NCI-H1092 treated with DMSO at 0.1 percent for 48 hours (cell line): ENCODE measurements at places on chromosomes 6 and 20.
A peak's percentile ranks its signal among the peaks of the same experiment; 100 is the strongest.

DNA sequence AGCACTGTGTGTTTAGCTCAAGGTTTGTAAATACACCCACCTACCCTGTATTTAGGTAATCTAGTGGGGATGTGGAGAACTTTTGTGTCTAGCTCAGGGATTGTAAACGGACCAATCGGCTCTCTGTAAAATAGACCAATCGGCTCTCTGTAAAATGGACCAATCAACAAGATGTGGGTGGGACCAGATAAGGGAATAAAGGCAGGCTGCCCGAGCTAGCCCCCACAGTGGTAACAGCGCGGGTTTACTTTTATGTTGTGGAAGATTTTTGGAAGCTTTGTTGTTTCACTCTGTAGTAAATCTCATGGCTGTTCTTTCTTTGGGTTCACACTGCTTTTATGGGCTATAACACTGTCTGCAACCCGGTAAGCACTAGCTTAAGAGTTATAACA lies 32.1 kb upstream of the RANBP9 start:
- DNase-seq = no peak

DNA sequence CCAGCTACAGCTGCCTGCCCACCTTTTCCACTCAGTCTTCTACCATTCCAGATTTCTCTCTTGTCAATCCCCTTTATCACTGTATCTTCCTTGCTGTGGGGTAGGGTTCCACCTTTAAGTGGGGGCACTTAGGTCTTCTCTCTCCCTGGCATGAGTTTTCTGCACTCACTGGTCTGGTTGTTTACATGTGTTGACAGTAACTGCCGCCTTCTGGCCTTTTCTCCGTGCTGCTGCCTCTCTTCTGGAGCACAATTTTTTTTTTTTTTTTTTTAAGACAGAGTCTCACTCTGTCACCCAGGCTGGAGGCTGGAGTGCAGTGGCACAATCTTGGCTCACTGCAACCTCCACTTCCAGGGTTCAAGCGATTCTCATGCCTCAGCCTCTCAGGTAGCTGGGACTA lies 12.0 kb downstream of the RNF114 start:
- DNase-seq = no peak

- no peak for DNase-seq
Observed at GRCh38 chr20:38158701-38159351, 6.2 kb downstream of the TGM2 start.

- DNase-seq = no peak
Observed at GRCh38 chr6:136969930-136970329, 47.8 kb downstream of the SLC35D3 start.

DNA sequence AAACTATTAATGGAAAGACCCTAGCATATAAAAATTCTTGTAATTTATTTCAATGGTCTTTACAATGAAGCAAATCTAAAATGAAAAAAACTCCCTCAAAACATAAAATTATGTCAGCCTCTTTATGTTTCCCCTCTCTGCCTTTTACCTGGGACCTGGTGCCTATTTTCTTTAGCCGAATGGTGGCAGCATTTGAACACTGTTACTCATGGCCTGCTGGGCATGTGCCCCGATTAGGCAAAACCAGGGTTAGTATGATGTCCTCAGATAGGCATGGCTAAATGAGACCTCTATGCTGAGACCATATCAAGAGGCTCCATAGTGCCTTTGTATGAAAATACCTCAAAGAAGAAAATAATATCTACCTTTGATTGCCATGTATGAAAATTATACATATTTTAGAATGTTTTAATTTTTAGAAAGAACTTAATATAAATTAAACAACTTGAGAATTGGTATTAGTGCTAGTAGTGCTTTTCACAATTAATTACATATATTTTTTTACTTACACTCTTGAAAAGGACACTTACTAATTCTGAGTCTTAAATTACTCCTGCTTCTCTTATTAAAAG lies 22.5 kb upstream of the C6orf58 start:
- peak; percentile 17 for DNase-seq

- DNase-seq = no peak
Observed at GRCh38 chr20:46227272-46227767, 81.0 kb downstream of the CDH22 start.

- DNase-seq = peak; percentile 46
Observed at GRCh38 chr6:98769546-98769945, 64.8 kb upstream of the POU3F2 start.

DNA sequence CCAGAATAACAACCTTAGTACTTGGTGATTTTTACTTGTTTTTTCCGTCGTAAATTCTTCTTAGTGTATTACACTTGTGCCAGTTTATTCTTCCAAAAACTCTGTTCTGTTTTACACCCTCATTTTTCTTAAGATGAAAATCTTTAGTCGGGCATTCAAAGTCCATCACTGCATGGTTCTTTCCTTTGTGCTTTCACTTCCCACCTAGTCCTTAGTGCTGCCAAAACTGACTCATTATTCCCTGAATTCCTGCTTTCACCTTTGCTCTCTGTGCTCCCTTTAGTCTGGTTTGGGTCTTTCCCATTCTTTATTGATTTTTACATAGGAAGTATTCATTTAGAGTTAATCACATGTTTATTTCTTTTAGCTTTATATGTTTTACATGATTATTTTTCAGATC lies 3.3 kb downstream of the TRMT11 start:
- no peak for DNase-seq

GRCh38 chr6:149194820-149195558 lies 122.5 kb upstream of the TAB2 start:
- DNase-seq = no peak

DNA sequence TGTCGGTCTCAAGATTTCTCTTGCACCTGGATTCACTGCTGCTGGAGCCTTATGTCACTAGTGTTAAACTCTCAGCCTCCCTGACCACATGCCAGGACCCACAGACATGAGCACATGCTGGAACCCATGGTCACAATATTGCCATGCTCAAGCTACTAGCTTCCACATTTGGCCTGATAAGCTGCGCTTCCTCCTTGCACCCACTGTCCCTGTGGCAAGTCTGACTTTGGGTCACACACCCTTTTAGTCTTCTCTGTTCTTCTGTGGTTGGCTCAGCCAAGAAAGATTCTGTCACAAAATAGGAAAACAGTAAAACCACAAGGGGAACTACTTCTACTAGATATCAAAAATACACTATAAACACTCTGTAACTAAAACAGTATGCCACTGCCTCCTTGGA lies 68.9 kb upstream of the HDAC2 start:
- no peak for DNase-seq

GRCh38 chr6:82118150-82118562 lies 129.4 kb downstream of the IBTK start:
- DNase-seq = no peak

GRCh38 chr20:57065646-57066045 lies 200.8 kb downstream of the BMP7 start:
- DNase-seq = no peak

- no peak for DNase-seq
Observed at GRCh38 chr6:16635291-16635809, 125.9 kb downstream of the ATXN1 start.

DNA sequence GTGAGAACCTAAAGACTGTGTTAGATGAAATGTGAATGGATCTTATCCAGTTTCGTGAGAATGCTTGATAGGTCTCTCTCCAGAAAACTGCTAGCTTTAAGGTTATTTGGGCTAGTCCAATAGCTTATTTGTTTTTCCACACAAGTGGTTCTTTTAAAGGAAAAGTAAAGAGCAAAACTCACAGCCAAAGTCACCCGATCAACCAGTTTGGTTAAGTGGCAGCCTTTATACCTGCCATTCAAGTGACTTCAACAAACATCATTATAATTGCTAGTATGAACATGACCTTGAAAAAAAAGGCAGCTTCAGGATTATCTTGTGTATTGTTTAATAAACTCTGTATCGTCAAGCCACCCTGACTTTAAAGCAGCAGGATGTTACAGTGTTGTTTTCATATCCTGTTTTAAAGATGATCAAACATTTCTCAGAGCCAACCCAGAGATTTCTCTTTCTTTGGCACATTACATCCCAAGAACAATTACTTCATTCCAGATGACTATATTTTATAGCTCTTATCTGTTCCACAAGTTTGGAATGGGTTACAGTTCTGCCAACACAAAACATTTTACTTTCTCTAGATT lies 253.4 kb downstream of the EPHA7 start:
- no peak for DNase-seq

GRCh38 chr6:22102671-22103070 lies 194.2 kb downstream of the PRL start:
- no peak for DNase-seq

DNA sequence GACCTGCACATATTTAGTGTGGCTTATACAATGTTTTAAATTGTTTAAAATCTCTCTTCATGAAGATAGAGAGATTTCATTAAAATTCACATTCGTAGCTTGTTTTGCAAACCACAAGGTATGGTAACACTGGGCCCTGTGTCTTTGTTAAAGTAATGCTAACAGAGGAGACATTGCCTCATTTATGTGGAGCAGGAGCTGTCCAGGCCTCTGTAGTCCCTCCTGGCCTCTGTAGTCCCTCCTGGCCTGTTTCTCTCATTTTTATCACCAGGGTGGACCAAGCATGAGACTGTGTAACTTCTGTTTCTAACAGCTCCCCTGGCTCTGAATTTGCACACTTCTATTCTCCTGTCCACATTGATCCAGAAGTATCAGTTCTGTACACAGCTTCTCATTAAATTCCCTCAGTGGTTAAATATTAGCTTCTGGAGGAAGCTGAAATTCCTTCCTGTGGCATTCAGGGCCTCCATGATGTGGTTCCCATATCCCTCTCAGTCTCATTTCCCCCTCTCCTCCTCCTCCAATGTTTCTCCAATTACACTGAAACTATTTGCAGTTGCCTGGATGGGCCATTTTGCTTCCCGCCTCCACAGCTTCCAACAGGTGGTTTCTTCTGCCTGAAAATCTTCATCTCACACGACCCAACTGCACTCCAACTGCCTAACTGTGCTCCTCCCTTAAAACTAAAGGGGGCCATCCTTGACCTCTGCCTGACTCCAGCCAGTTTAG lies 340.4 kb downstream of the SYNE1 start:
- no peak for DNase-seq

- DNase-seq = no peak
Observed at GRCh38 chr6:74420221-74420620, 724.2 kb downstream of the CD109 start.

GRCh38 chr6:117653949-117654348 lies 21.3 kb upstream of the NUS1 start:
- no peak for DNase-seq

- DNase-seq = no peak
Observed at GRCh38 chr20:5680192-5680591, 70.0 kb upstream of the SHLD1 start.

GRCh38 chr6:22848121-22848520 lies 278.8 kb downstream of the HDGFL1 start:
- DNase-seq = no peak
